ENCODE measurements at places on chromosomes 6 and 20.

DNA sequence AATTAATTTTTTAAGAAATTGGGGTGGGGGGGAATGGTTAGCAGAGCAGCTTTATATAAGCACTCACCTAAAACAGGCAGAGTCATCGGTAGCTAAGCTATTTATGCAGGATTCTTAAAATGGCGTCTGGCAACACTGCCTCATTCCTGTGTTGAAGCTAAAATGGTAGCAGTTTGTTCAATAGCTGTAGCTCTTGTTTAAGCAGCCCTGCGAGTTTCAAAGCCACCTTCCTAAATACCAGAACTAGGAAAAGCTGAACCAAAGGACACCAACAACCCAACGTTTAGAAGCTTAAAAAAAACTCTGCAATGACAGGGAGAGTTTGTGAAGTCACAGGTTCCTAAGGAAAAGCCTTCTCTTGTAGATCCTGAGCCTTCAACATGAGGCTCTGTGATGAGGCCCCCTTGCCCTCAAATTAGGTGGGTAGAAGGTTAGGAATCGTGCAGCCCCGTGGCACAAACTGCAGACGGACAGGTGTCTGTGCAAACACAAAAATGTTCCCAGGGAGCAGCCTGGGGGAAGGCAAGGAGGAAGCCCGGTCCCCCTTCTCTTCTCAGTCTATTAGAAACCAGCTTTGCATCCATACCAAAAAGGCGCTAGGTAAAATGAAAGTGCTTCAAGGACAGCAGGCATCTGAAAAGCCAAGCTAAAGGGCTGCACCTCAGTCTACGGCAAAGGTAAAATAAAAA lies 4.7 kb downstream of the ZMYND8 start:
- DNase-seq: no peak

- DNase-seq: no peak
Observed at GRCh38 chr6:46312654-46313053, 141.9 kb upstream of the ENPP5 start.

- no peak for DNase-seq
Observed at GRCh38 chr20:41065716-41066115, 37.1 kb downstream of the TOP1 start.

- no peak for DNase-seq
Observed at GRCh38 chr6:44851176-44851575, 463.7 kb downstream of the CDC5L start.

GRCh38 chr6:76742919-76743318 lies 670.5 kb upstream of the IMPG1 start:
- DNase-seq: no peak

DNA sequence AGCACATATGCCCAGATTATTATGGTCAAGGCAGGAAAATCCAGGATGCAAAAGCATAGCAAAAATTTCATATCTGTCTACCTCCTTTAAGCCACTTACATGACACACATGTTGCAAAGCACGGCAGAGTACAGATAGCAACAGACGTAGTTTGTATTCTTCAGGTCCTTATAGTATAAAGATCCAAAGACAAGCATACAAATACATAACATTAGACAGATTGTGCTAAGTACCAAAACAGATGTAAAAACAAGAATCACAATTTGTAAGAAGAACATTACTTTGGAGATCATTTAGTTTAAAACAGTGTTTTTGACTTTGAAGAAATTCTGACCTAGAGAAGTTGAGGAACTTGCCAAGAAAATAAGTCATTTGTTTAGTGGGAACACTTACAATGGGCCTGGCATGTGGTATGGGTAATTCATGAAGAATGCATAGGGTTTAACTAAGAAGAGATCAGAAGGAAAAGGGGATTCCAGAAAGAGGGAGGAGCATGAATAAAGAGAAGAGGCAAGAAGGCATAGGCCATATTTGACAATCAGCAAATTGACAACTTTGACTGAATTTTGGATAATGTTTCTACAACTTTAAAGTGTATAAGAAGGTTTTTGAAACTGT lies 30.6 kb upstream of the LMBRD1 start:
- no peak for DNase-seq

GRCh38 chr20:42027746-42028268 lies 409.6 kb upstream of the CHD6 start:
- no peak for DNase-seq

DNA sequence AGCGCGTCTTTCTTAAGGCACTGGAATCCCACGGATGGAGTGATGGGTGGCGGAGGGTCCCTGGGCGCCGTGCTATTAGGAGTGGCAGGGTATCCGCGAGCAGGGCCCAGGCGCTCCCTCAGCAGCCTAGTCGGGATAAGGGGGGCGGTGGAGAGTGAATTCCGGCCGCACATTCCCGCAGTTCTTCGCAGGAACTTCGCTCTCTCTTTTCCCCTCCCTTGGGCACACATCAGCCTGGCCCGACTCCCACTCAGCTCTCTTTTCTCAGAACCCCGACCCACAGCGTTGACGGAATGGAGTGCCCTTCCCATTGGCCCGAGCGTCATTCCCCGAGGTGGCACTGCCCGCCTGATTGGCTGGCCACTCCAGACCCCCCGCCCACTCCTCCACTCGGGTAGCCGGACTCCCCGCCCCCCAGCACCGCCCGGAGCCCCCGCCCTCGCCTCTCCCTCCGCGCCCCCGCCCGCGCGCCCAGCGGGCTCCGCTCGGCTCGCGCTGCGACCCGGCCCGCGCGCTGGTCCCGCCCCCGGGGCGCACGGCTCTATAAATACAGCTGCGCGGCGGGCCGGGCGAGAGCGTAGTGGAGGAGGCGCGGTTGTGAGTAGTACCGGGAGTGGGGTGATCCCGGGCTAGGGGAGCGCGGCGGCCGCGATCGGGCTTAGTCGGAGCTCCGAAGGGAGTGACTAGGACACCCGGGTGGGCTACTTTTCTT lies at the start of gene ID4:
Gene ID4, plus strand, starts transcription at position 572 of the 712 bp plus-strand sequence. CDS start 385 bp downstream, outside the sequence.
- DNase-seq: no peak

DNA sequence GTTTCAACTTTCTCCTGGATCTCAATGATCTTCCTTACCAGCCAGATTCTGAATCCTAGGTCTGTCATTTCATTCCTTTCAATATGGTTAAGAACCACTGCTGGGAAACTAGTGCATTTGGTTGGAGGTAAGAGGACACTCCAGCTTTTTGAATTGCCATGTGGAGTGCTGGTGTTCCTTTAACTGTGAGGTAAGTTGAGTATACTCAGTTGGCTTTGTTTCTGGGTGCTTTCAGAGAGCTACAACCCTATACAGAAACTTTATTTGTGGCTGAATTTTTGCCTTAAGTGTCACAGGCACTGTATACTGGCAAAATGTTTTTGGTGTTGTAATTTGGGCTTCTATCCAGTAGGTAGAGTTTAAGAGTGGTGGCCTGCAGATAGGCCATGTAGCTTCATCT lies 175.8 kb downstream of the TBC1D32 start:
- DNase-seq: no peak

- no peak for DNase-seq
Observed at GRCh38 chr6:75604294-75604693, 2.6 kb downstream of the SENP6 start.

DNA sequence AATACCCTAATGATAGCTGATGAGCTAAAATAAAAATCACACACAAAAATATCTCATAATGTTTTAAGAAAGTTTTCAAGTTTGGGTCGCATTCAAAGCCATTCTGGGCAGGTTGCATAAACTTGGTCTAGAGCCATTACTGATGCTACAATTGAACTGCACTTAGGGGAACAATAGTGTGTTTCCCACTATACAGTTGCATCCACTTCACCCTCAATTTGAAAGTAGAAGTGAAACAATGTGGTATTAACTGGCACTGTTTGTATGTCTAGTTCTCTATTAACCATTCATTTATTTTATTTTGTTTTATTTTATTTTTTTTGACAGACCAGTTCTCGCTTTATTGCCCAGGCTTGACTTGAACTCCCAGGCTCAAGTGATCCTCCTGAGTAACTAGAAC lies 23.0 kb upstream of the STK38 start:
- no peak for DNase-seq

DNA sequence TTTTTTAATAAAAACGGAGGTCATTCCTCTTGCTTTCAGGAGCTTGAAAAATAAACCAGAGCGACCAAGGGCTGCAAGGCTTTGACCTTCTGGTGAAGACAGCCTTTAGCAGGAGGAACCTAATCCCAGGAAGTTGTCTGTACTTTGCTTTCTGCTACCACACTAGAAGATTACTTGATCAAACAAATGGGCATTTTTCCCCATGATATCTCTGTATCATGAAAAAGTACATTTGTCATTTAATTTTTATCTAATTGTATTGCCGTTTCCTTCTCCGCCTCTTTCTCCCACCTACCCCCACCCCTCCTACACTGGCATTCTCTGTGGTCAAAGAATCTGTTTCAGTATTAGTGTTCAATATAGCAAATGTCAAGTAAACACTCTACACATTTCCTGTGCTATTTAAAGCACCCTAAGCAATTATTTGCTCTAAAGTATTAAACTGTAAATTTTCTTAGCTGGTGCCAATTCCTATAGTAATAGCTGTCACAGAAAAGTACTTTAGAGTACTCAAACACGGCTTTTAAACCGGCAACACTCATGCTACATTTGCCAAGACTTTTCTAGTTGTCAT lies 29.7 kb downstream of the ATXN1 start:
- peak; percentile 59 for DNase-seq

GRCh38 chr6:143112084-143112768 lies 51.5 kb downstream of the AIG1 start:
- no peak for DNase-seq

- no peak for DNase-seq
Observed at GRCh38 chr6:167044696-167045095, 45.5 kb downstream of the CEP43 start.

DNA sequence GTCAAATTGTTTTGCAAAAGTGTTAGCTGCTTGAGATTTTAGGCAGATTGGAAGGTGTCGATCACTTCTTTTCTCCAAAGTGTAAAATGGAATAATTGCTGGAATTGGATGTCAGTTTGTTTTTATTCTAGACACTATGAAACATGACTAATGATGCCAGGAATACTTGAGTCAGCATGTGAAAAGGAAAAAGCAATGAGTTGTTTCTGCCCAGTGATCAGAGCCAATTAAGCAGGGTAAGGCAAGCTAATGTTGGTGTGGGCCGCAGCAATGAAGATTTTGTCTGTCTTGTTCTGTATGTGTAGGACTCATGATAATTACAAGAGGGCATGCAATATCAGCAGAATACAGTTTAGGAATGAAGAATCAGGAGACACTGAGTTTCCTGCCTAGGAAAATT lies 110.3 kb downstream of the CARMIL1 start:
- no peak for DNase-seq

DNA sequence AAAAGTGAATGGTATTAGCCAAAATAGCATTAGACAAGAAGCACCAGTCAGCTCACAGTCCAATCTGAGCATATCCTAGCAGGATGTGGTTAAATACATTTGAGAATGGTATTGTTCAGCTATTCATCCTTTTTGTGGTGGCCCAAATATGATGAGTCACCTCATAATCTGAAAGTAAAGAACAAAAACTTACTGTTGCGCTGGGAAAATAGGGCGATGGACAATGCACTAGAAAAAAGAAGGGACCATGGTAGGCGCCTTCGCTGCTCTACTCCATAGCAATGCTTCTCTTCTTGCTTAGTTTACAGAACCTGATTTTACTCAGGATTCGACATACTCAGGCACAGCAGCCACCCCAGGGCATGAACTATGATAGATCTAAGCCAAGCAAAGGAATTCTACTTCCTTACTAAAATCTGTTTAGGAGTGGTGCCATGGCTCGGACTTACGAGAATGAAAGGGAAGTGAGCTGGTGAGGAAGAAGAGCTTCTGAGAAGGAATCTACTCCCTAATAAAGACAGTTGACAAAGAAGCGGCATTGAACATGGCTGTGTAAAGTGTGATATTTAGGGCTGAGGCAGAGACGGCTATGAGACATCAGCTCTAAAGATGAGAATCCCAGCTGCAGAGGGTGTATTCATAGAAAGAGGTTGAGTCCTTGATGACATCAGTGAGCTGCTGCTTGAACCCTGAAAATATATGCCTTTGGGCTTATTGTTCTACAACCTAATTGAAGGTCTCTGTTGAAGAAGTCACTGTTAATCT lies 16.6 kb upstream of the FBXO9 start:
- peak; percentile 46 for DNase-seq

GRCh38 chr6:107561306-107561705 lies 71.4 kb downstream of the SOBP start:
- DNase-seq: no peak

DNA sequence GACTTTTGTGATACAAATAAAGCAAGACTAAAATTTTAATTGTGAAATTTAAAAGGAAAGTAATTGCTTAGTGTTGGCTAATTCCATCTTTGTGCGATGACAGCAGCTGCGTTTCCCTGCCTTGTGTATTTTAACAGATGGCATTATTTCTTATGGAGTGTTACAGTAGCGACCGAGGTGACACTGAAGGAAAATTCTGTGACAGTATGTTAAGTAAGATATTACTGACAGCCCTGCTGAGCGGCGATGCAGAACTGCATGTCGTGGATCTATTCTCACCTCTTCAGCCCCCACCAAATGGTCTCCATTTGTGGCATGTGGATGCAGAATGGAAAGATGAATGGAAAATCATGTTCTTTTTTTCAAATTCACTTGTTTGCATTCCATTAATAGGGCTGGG lies 289.4 kb downstream of the RNF144B start:
- no peak for DNase-seq

DNA sequence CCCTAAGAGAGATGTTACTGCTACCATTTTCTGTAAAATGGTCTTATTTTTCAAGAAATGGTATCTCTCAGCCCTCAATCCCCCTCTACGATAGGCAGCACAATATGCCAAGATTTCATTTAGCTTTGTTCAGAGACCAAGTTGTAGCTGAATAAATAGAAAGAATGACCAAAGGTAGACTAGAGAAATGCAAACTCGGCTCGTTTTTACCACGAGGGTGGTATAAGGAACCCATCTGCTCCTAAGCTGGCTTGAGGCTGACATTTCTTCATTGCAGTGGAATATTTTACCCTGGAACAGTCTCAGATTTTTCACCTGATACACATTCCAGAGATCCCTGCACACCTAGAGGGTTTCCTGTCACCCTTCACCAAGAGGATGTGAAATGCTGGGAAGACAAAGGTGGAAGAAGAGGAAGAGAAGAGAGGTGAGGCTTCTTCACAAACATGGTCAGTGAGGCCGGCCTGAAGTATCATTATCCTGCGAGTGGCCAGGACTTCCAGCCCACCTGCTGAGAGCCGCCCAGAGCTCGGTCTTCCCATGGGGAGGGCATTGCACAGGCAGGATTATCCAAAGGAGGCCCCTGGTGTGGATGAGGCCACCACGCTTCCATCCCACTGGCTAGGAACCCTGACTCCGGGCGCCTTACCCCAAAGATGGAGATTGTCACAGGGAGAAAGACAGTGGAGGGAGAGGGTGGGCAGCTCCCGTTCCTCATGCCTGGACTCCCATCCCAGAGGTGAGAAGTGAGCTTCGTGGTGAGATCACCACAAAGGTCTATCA lies 57.1 kb upstream of the AFDN start:
- DNase-seq: no peak

GRCh38 chr6:90375681-90376439 lies 79.2 kb upstream of the BACH2 start:
- no peak for DNase-seq

Data from CD4-positive, alpha-beta T cell treated with Interleukin-12 subunit alpha and Interleukin-12 subunit beta, for 1 hour (primary cell).